NCI-H446 (cell line): ENCODE measurements at places on chromosomes 12 and 14.

DNA sequence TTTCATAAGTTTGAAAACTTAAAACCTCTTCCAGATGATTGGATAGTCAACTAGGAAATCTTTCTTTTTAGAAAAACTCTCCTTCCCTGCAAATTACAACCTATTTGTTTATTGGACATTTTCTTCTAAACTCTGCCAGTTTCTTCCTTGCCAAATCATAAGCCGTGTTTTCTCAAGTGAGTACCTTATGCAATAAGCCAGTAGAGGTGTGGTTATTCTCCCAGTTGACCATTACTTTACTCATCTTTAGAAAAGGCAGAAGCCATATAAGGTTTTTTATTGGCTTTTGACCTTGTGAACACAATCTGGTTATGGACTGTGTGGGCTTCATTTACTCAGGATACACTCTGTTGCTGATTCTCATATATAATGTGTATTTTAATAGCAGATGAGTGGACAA, 14.6 kb downstream of the ACTR6 start:
- DNase-seq, result no peak

DNA sequence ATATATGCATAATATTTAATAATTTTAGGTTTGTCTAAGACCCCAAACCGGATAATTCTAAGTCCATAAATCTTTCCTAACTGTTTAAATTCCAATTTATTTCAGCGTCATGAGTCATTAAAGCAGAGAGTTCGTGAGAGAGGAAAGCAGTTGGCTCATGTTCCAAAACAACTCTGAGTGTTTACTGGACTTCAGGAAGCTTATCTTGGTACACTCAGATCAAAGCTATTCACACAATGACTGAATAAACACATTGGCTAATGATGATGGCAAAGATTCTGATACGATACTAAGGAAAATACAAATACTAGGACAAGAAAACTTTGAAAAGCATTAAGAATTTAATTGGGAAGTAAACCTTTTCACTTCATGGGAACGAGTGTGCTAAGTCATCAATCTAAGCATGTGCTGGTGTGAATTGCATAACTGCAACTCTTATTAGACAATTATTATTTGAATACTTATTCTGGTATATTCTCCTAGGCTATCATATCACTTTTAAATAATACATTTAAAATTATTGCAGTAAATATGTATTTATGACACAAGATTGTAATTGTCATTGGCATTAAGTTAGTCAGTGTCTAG, 34.8 kb upstream of the CLEC14A start:
- DNase-seq, result no peak

- DNase-seq, result peak; percentile 91
These were observed 11.1 kb downstream of the SSH1 start for GRCh38 chr12:108846290-108846701.

DNA sequence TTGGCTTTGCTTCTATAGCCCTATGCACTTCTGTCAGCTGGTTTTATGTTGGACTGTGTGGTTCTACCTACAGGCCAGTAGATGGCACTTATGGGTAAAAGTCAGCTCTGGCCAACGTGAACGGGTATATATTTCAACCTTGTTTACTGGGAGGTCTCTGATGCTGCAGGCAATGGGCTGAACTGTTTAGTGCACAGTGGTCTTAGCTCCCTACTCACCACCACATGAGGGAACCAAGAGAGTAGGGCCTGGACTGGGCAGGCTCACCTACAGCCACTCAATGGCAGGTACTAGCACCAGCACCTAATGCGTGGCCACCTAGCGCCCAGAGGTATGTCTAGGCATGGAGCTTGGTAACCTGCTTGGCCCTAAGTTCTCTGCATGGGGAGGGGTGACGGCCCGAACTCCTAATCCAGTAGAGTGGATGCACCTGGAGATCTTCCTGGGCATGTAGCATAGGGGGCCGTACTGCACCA, 481.8 kb downstream of the TMEM117 start:
- no peak for DNase-seq

DNA sequence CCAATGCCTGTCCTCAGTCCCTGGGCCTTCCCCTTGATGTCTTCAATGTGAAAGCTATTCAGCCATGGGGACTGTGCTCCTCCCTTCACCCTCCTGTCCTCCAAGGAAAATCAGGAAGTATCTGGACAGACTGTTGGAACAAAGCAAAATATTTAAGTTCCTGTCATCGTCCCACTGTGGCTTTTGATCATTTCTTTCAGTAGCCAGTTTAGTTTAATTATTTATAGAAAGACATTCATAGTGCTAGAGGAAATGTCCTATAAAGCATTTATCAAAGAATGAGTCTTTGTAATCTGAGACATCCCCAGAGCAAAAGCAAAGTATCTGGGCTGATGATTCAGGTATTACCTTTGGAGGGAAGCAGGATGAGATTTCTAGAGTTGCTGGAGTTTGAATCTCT, 254.1 kb downstream of the NRXN3 start:
- DNase-seq, result no peak

DNA sequence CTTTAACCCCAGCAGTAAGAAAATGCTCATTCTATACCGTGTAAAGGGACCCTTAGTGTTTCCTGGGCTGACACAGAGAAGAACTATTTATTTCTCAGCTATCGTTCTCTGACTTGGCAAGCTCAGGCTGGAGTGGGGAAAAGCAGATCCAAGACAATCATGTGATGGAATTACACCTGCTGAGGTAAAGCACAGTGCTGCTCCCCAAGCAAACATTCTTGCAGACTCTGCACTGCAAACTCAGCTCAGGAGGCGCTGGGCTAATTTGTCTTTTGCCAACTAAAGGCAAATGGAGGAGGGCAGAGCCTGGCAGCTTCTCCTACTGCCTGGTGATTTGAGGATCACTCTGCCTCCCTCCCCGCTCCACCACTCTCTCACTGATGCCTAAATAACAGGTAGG, 57.8 kb upstream of the FUT8 start:
- DNase-seq, result no peak

- DNase-seq, result no peak
These were observed 250.0 kb downstream of the KCNC2 start for GRCh38 chr12:74959657-74960056.

- peak; percentile 84 for DNase-seq
These were observed at the start of gene TMEM63C for GRCh38 chr14:77181603-77182437. Gene TMEM63C (plus strand): TSS chr14:77181798. CDS start chr14:77218814, 37,016 bp downstream.

DNA sequence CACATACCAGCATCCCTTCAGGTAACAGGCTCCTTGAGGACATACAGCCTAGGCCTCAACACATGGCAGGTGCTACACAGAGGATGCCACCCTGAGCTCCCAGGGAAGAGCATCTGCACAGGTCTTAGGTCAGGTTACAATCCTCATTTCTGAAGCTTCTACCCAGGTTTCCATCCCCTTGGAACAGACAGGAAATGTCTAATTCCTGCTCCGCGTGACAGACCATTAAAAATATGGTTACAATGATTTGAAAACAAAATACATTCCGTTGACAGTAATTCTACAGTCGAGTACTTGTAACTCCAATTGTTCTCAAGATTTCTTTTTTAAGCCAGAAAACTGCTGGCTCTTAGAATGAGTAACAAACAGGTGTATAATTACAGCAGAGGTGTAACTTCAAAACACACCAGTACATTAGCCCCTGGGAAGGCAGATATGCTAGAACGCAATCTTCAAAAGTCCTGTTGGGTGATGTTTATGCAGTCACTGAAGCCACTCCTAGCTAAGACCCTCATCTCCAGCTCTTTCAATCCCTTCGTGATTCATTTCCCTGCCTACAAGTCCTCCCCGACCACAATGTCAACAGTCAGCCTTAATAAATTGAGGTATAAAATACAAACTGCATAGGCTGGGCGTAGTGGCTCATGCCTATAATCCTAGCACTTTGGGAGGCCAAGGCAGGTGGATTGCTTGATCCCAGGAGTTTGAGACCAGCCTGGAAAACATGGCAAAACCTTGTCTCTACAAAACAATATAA, 11.6 kb downstream of the SETD3 start:
- DNase-seq, result no peak

- no peak for DNase-seq
These were observed 4.4 kb downstream of the KLRF1 start for GRCh38 chr12:9831720-9832119.

DNA sequence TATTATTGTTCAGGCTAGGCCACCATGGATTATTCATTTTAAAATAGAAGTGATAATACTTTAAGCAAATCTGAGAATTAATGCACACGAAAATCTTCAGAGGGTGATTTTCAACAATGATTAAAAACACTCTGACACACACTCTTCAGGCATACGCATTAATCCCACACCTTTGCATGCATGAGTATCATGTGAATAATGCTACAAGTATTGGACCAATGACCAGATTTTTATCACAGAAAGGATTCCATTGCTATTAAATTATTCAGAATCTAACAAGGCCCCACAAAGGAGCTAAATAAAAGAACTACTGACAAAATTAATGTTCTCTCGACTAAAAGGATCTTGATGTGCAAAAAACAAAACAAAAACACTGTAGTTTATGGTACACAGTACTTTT, 11.1 kb downstream of the EPS8 start:
- no peak for DNase-seq

DNA sequence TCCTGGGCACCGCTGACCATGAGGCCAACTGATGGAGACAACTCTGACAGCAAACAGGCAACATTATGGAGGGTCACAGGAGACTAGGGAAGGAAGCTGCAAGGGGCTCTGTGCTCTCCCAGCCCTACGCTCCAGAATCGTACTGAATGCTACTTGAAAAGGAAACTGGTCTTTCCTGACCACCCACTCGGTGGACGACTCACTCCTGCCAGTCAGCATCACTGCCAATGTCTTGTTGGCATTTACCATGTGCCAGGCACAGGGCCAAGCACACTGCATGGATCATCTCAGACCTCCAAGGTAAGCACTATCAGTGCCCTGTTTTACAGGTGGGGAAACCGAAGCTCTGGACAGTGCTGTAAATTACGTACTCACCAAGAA, 38.0 kb downstream of the CCDC85C start:
- DNase-seq, result no peak

- peak; percentile 33 for DNase-seq
These were observed 12.1 kb upstream of the LTA4H start for GRCh38 chr12:96047229-96048211.

DNA sequence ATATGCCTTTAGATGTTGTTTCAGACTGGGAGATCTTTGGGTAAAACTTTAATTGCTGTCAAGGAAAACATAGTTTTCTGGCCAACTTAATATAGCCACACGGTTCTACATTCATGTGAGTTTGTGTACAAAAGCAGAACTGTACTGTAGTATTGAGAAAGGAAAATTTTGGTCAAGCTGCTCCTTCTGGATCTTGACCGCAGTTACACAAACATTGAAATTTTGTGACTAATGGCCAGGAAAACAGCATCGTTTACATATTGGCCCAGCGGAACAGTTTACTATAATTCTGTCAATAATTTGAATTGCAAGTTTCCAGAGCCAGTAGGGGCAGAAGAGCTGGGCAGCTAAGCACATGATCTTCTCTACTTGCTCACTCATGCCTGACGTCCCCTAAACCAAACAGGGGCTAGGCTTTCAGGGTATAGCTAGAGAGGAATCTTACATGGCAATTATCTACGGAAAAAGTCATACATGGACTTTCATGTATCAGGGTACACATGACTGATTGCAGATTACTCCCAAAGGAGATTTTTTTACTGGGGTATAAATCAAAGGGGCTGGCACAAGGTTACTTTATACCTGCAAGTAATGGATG, 11.4 kb upstream of the ART4 start:
- no peak for DNase-seq

GRCh38 chr14:88871429-88871828, 47.0 kb downstream of the TTC8 start:
- DNase-seq, result no peak

DNA sequence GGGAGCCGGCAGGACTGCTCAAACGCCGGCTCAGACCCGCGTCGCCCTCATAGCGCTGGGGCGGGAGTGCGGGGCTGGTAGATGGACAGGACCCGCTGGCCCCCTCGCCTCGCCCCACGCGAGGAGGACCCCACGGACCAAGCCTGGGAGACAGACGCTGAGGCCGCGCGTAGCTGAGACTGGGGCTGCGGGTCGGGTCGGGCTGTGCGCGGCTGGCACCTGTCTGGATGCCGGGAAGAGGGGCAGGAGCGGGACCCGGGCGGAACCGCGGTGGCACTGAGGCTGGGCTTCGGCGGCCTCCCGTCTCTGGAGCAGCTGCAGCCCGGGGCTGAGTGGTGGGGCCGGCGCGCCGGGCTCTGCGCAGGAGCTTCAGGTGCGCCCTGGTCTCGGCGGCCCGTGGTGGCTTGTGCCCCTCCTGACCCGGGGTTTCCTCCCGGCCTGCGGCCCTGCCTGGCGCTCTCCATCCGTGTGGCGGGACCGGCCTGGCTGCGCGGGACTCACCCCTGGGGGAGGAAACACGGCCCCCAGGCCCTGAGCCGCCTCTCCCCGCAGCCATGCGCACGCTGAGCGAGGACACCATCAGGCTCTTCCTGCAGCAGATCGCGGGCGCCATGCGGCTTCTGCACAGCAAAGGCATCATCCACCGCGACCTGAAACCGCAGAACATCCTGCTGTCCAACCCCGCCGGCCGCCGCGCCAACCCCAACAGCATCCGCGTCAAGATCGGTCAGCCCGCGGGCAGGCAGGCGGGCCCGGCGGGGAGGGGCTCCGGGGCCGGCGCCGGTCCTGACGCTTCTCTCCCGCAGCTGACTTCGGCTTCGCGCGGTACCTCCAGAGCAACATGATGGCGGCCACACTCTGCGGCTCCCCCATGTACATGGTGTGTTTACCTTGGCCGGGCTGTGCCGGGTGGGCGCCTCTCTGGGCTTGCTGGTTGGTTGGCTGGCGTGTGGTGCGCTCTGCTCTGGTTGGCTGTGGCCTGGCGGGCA, 14.0 kb downstream of the ULK1 start:
- no peak for DNase-seq

- no peak for DNase-seq
These were observed 10.1 kb upstream of the ALDH2 start for GRCh38 chr12:111756681-111757080.

DNA sequence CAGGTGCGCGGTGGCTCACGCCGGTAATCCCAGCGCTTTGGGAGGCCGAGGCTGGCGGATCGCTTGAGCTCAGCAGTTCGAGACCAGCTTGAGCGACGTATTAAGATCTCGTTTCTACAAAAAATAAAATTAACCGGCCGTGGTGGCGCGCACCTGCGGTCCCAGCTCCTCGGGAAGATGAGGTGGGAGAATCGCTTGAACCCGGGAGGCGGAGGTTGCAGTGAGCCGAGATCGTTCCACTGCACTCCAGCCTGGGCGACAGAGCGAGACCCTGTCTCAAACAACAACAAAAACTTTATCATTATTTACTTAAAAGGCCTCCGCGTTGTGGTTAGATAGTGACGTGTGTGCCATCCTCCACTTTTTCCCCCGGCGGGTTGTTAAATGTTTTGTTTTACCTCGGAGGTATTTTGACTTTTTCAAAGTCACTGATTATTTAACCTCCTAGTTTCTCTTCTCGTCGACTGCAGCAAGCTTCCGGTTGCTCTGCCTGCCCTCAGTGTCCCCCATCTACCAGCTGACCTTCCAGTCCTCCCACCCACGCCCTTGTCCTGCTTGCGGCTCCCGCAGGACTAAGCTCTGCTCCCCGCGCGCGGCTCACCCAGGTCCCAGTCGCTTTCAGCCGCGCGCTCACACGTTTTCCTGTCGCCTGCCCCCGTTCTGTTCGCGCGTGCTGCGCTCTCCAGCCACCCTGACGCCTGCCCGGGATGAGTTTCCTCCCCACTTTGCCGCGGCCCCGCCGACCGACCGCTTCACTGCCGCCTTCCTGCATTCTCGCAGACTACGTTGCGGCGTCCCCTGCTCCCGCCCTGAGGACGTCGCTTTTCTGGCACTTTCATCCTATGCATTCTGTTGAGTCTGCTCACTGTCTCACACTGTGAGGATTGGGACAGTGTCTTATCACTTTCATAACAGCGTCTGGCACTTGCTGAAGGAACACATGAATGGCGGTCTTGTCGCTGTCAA, 1.2 kb upstream of the SCAF11 start:
- peak; percentile 74 for DNase-seq
